ENCODE measurements at places on chromosomes 16 and 17. TPM values are rescaled to one million over a fixed set of nuclear protein-coding genes. Genes with fewer than 3 reads are reported as not detected.

RSKR gene
- 3.6 TPM for polyA plus RNA-seq

FASN gene
- 17.5 TPM for polyA plus RNA-seq

HASPIN gene
- polyA plus RNA-seq, result 1.1 TPM

TTLL6 gene
- polyA plus RNA-seq, result 0.07 TPM

ADAM11 gene
- 9.3 TPM for polyA plus RNA-seq

ZC3H18 gene
- 20.5 TPM for polyA plus RNA-seq

VMO1 gene
- not detected for polyA plus RNA-seq

CA5A gene
- not detected for polyA plus RNA-seq

SMIM5 gene
- polyA plus RNA-seq, result 3.7 TPM

KRT40 gene
- polyA plus RNA-seq, result not detected

RCVRN gene
- 0.19 TPM for polyA plus RNA-seq

KRTAP4-6 gene
- polyA plus RNA-seq, result not detected

ZNF385C gene
- 0.11 TPM for polyA plus RNA-seq

DNA sequence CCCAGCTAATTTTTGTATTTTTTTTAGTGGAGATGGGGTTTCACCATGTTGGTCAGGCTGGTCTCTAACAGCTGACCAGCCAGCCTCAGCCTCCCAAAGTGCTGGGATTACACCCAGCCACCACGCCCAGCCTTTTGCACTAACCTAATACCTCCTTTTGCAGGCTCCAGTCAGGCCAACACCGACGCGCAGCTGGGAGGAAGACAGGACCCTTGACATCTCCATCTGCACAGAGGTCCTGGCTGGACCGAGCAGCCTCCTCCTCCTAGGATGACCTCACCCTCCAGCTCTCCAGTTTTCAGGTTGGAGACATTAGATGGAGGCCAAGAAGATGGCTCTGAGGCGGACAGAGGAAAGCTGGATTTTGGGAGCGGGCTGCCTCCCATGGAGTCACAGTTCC is 2.0 kb downstream of the TRPV2 start:
- DNase-seq, result no peak

DNA sequence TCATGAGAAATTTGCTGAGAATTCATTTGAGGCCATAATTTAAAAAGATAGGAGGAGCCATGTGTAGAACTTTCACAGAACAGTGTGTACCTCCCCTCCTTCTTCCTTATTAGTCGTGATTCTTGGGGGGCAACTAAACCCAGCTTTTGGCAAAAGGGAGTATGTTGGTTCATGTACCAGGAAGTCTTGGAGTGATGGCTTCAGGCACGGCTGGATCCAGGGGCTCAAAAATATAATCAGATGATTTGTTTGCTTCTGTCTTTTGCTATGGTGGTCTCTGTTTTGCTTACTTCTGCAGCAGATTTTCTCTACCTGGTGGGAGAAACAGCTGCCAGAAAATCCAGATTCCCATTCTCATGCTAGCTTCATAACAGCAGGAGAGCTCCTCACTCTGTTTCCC is 629.9 kb downstream of the MAF start:
- DNase-seq, result no peak

DNA sequence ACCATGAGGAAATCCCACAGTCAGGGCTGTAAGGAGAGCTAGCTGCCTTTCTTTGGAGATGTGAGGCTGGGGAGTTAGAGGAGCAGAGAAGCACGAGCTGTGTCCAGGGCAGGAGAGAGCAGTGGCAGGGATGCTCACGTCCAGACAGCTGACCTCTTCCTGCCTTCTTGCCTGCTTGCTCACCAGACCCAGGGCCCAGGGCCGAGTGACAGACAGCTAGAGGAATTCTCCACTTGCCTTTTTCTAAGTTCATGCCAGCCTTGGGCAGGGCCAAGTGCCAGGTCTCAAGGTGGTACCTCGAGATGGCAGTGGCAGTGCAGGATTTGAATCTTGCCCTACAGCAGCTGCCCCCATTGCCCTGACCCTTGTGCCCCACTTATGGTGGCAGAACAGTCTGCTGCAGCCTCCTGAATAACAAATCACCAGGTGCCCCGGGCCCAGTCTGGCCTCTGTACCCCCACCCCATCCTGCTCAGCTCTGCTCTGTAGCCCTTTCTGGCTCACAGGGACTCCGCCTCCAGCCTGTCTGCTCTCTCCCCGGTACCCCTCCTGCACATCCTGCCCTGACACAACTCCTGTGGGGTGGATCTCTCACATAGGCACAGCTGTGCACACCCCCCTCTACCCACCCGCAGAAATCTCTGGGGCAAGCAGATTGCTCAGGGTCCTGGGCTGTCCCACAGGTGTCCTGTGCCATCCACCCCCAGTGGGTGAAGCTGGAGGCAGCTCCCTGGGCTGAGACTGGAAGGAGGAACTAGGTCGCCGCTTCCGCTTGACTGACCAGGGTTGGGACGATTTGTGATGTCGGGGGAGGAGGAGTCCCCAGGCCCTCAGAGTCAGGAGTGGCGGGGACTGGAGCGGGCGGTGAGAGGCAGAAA is 25.9 kb downstream of the GRIN2C start:
- DNase-seq, result peak; percentile 40

- no peak for DNase-seq
Observed at GRCh38 chr16:10729104-10730048, 14.3 kb upstream of the NUBP1 start.

DNA sequence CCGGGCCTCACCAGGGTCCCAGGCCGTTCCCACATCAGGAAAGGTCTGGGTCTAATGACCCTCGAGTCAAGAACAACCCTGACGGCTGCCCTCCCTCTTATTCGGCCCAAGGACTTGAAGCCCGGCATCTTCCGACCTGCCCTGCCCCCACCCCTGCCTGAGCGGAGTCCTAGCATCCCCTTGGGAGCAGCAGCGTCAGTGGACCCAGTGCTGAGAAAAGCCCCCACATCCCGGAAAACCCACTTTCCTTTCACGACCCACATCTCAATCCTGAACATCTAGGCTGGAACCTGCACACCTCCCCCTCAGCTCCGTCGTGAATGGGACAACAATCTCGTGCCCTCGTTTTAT is 769 bp downstream of the TMEM88 start:
- DNase-seq, result peak; percentile 59

DNA sequence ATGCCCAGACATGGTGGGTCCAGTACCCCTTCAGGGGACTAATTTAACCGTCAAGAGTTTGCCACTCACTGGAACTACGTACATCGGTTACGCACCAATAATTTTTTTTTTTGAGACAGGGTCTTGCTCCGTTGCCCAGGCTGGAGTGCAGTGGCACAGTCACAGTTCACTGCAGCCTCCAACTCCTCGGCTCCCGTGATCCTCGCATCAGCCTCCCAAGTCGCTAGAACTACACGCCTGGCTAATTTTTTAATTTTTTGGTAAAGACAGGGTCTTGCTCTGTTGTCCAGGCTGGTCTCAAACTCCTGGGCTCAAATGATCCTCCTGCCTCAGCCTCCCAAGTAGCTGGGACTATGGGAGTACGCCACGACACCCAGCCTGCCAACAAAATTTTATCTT is 15.6 kb downstream of the RPH3AL start:
- DNase-seq, result no peak

- no peak for DNase-seq
Observed at GRCh38 chr17:27895940-27896535, 2.9 kb upstream of the LYRM9 start.

DNA sequence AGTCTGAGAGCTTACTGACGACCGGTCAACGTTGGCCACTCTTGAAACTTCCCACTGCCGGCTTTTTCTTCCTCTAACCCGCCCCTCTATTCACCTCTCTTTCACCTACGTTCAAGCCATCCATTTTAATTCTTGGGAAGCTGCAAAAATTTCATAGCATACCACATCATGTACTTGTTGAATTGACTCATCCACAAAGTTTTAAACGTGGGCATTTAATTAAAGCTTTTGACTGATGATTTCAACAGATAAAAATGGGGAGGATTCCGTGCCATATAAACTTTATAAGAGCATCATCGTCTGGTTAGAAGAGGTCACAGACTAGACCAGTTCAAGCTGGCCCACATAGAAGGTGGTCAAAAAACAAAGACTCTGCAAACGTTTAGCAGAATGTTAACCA is 22.5 kb downstream of the VPS53 start:
- DNase-seq, result no peak

GRCh38 chr17:60678118-60678444 is 430 bp downstream of the BCAS3 start:
- no peak for DNase-seq

DNA sequence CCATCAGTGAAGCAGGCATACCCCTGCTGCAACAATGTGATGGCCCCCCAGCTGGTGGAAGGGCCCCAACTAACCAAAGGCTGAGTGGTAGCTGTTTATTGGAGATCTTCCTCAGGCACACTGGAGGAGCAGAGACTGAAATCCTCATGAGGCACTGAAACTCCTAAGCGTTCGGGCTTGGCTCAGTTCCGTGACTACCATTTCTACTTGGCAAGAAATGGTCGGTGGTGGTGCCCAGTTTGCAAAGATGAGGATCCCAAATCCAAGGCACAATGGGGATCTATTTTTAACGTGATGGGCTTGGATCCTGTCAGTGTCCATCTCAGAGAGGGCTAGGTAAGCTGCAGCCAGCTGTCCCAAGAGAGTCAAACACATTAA is 82.8 kb downstream of the TNFRSF13B start:
- no peak for DNase-seq

DNA sequence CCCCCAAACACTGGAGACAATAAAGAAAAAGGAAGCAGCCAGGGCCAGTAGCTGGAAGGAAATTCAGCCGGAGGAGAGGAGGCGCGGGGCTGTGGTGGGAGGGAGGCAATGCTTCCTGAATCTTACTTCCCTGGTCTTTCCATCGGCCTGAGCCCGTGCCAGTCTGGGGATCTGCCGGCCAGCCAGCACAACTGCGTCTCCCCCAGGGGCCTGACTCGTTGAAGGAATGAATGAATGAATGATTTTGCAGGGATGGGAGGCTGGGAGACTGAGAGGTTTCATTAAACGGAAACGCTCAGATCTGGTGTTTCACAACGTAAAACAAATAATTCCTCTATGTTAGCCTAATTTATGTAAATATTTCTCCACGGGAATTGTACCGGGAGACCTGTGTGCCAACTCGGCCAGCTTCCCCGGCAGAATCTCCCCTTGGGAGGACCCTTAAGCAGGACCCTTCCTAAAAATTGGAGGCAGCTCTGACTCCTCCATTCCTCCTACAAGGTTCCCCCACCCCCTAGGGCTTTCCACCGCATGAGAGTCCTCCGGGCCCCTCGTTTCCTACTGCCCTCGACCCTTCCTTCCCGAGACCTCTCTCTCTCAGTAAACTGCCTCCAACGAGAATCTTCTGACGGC is 1.3 kb upstream of the BAIAP2 start:
- DNase-seq, result no peak

DNA sequence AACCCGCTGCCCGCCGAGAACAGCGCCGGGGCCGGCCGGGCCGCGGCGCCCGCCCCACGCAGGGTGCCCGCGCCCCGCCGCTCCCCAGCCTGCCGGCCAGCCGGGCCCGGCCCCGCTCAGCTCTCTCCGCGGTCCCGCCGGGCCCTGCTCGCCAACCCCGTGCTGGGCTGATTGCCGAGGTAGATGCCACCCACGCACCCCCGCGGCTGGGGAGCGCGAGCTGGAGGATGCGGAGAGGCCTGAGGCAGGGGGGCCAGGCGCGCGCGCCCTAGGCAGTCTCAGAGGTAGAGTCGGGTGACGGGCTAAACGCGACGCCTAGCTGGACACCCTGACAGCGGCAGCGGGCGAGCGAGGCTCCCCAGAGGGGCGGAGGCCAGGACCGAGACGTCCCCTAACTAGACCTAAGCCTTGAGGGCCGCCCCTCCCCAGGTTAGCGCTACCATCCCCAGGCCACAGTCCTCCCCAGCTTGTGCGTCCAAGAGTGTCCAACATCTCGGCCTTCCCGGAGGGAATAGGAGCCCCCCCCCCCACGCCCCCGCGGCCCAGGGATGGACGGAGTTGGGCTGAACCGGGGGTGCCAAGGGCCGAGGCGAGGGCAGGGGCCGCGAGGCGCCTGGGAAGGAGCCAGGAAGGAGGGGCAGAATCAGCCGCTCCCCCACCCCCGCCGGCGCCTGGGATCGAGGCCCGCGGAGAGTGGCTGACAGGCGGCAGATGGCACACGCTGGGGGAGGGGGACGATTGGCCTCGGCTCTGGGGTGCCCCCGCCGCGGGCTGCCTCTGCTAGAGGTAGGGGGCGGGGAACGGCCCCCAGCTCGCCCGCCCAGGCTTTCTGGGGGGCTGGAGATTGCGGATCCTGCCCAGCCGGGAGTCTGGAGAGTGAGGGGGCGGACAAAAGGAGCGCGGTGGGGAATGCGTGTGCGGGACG is 2.5 kb upstream of the ZNF423 start:
- peak; percentile 68 for DNase-seq

DNA sequence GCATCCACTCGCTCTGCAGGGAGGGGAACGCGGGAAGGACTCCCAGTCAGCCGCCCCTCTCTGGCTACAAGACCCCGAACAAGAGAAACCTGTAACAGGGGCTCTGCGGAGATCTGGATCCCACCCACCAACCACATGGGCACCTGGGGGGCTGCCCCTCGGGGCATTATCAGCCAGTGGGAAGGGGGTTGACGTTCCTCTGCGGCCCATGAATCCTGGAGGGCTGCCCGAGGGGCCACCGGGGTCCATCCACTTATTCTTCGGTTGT is 1.8 kb upstream of the PCGF2 start:
- DNase-seq, result no peak

- no peak for DNase-seq
Observed at GRCh38 chr16:81453091-81453728, 8.6 kb downstream of the CMIP start.

Measured in heart left ventricle (tissue), 16 donors.